Activated CD4-positive, alpha-beta T cell treated with anti-CD3 and anti-CD28 coated beads, Interleukin-2, amount 10 ng/mL, durations not matched to agents 7 days and 5 days (primary cell): ENCODE measurements at places on chromosomes 2 and 18.
A peak's percentile ranks its signal among the peaks of the same experiment; 100 is the strongest.

DNA sequence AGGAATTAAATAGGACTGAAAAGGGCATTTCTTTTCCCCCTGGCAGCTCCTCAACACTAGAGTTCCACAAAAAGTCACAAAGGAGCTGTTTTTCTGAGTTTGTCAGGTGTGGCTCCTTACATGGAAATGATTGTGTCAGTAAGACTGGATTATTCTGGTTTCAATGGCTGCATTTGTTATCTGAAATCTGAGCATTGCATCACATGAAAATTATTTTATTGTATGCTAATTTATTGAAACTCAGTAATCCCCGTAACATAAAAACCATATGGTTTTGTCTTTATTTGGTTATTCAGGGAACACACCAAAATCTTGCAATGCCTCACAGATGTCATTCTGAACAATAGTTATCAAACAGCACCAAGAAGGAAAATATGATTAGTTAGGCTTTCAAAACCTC, 439.7 kb upstream of the TNP1 start:
- DNase-seq = no peak

DNA sequence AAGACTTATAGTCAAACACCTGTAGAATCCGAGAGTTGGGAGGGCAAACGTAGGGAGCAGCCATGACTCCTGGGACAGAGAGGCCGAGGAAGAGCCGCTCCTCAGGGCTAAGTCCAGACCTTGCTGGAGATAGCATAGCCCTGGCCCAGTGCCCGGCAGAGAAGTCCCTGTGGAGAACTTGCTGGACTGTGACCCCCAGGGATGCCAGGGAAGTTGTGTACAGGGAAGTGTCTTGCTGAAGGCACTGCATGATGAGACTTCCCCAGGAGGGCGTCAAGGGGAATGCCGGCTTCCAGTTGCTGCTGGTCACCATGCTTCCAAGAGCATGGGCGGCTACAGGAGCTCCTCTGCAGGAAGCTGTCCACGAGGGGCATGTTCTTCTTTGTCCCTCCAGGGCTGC, 8.6 kb upstream of the CNDP1 start:
- DNase-seq = no peak

DNA sequence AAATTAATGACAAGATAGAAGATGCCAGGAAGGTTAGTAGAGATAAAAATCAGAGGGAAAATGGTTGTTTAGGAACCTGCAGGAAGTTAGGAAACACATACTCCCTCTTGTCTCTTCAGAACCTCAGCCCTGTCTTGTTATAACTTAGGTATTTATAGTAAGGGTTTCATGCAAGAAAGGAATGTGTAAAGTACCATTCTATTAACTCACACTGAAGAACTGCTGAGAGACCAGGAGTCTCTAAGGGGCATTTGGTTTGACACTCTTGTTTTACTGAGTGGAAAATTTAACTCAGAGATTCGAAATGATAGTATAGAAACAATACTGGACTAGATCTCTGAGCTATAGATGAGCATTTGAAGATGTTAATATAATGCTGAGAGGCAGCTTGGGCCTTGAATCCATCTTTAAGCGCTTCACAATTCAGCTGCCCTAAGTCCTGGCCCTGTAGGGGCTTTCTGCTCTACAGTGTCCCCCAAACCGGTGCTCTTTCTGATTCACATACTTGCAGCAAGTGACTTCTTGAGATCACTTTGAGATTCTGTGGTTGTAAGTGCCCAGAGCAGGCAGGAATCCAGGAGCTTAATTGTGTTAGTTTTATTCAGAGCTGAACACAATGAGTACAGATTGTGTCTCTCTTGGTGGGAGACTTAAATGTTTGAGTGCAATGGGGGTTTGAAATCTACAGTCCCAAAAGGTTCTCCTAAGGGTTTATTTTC, 235.0 kb upstream of the RGPD4 start:
- DNase-seq = no peak

- DNase-seq = no peak
Observed at GRCh38 chr2:133737242-133737993, 169.2 kb upstream of the NCKAP5 start.

DNA sequence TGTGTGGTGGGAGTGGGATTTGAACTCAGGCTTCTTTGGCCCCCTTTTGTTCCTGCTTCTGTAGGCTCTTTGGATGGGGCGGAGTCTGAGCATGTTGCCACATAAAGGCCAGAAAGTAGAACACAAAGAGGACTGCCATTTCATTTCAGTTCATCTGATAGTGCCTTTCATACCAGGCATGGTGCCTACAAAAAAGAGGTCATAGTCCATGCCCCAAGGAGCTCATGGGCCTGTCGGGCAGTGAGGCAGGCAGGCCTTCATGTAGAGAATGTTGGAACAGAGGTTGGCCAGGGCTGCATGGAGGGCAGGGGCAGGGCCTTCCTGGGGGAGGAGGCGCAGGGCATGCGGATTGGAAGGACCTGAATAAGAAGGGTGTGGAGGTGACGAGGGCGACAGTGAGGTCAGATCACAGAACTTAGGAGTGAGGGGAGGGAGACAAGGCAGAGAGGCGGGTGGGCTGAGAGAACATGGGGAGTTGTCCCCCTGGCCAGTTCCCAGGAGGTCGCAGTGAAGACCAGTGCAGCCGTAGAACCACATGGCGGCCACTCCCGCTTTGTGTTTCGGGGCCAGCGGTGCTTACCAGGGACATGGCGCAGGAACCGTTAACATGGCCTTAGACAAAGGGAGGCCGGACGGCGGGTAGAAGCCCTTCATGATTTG, 49.1 kb downstream of the ITGB1BP1 start:
- DNase-seq = no peak

DNA sequence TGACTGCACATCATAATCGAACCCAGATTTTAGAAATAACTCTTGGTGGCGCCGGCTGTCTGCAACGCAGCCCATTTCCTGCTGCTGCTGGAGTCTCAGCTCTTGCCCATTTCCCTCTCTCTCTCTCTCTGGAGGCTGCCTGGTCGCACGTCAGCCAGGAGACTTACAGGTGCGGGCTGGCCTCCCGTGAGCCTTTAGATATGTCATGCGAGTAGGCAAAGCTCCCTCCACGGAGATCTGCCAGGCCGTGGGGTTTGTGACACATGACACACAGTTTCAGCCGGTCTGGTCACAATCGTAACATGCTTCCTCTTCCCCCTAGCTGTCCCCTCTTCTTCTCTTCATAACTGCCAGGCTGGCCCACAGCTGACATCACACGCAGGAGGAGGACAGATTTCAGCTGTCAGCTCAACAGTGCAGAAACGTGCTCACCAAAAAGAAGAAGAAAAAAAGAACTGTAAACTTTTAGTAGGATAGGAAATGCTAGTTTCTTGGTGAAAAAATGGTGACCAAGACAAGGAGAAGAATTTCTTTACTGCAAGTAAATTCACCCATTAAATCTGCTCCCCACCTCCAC, 489.3 kb downstream of the ZNF516 start:
- no peak for DNase-seq

DNA sequence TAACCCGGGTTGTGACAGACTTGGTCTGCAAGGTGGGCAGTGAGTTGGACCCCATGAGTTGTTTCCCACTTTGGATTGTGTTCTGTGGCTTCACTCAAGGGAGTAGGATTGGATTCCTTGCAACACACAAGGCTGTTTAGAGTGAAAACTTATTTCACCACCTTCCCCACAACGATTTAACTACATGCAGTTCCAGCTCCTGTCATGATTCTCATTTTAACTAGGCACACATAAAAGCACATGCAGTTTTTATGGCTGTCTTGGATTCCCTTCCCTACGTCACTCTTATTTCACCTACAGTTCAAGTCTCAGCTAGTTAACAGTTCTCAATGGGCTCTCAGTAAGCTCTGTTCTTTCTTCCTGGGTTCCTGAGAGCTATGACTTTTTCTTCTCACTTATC, 15.9 kb downstream of the EFEMP1 start:
- DNase-seq = no peak

- no peak for DNase-seq
Observed at GRCh38 chr2:34851804-34852203, 1252.7 kb upstream of the FAM98A start.

- DNase-seq = no peak
Observed at GRCh38 chr2:4346628-4347027, 643.3 kb downstream of the DCDC2C start.

GRCh38 chr2:64212346-64212745, 68.1 kb upstream of the PELI1 start:
- DNase-seq = peak; percentile 28

- no peak for DNase-seq
Observed at GRCh38 chr2:232030229-232030628, 68.7 kb downstream of the DIS3L2 start.

DNA sequence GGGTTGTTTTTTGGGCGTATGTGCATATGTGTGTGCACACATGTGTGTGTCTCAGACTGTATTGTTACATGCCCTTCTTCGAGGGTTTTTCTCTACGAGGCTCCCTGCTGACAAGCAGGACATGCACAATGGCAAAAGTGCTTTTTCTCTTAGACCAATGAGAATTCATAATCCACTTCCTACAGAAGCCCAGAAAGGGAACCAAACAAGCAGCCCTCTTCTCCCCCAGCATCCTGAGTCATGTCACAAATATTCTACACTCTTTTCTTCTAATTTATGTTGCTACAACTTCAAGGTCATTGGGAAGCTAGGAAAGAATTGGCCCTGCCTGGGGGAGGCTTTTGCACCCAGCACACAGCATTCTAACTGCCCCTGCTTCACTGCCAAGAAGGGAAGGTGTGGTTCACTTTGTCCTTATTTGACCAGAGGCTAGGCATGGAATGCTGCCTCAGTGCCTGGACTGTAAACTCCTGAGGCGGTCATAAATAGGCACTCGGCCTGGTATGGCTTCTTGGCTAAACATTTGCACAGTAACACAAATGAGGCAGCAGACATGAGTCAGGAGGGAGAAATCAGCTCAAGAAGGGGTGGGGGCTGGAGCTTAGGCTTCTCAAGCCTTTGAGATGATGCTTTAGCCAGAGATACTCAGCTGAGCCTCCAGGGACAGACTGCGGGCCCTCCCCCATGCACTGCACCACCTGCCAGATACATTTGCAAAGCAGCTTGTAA, 92.7 kb upstream of the KLF7 start:
- no peak for DNase-seq
